SK-N-SH treated with all-trans-retinoic acid at 6 μM for 48 hours (cell line): ENCODE measurements at places on chromosomes 16 and 17.

- ATAC-seq: peak; percentile 77
These were observed 204.9 kb downstream of the PRKCA start for GRCh38 chr17:66507103-66507923.

DNA sequence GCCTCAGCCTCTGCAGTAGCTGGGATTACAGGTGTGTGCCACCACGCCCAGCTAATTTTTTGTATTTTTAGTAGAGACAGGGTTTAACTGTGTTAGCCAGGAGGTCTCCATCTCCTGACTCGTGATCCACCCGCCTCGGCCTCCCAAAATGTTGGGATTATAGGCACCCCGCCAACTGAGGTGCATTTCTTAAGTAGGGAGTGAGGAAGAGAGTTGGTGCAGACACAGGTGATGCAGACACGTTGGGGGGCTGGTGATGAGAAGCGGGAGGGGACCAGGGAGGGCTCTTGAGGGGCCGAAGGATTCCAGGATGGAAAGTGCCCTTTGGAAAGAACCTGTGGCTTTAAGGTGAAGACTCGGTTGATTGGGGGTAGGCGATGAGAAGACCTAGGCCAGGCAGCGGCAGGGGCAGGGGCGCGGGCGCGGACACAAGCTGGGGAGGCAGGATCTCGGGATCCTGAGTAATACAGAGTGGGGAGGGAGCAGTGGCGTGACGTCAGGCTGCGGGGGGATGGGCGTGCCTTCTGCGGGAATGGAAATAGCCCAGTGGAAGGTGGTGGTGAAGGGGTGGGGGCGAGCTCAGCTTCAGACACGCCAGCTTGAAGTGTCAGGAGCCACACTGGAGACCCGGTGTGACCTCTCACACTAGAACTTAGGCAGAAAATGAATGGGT lies 2.5 kb upstream of the ATP6V0C start:
- ATAC-seq: no peak

- ATAC-seq: no peak
These were observed 188.3 kb upstream of the WSB1 start for GRCh38 chr17:27105636-27106035.

DNA sequence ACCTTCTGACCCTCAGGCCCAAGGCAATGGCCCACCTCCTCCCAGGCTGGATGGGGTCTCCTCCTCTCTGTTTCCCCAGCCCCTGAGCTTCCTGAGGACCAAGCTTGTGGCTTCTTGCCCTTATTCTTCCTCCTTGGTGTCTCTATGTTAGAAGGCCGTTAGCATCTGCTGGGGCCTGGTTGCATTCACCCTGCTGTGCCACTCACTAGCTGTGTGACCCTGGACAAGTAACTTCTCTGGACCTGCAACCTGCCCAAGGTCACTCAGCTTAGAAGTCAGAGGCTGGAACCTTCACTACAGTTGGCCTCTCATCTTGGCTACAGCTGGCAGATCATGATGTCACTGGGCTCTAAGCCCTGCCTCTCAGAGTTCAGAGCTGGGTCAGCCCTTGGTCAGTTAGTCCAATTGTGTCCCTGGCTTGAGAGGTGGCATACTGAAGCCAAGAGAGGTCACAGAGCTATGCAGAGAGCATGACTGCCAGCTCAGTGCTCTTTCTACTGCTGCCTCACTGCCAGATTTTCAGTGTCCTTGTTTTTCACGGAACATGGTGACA lies 3.0 kb downstream of the MT2A start:
- no peak for ATAC-seq

DNA sequence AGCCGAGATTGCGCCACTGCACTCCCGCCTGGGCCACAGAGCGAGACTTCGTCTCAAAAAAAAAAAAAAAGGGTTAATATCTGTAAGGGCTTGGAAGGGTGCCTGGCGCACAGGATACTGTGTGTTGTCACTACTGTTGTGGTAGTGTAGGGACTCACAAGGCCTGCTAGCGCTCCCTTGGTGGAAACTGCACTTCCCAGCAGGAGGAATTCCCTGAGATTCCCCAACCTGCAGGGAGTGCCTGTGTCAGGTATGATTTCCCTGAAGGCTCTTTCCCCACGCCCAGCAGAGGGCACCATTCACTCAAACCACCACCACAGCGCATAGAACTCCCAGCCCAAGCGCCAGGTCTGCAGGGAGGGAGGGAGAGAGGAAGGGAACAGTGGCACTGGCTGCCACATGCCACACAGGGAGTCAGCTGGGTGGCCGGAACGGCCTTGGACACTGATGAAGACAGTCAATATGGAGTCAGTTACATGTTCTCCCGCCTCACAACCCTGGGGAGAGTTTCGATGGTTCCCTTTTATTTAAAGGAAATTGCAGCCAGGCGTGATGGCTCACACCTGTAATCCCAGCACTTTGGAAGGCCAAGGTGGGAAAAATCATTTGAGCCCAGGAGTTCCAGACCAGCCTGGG lies 32.7 kb upstream of the CDH1 start:
- ATAC-seq: peak; percentile 93

GRCh38 chr16:27317738-27318391 lies 4.1 kb downstream of the IL4R start:
- no peak for ATAC-seq

DNA sequence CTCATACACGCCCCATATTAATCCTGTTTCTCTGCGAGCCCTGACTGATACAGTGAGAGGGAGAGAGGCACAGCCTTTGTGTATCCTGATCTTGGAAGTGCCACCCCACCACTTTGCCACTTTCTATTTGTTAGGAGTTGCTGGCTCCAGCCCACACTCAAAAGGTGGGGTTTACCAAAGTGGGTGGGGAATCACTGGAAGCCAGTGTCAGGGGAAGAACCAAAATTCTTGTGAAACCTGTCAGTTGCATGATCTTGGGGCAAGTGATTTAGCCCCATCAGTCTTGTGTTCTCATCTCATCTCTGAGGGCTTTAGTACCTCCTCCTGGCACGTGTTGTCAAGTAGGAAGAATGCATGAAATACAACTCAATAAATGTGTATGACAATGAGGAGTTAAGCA lies 119.5 kb downstream of the SOX9 start:
- no peak for ATAC-seq

GRCh38 chr17:45146890-45147580 lies 1.2 kb upstream of the HEXIM1 start:
- ATAC-seq: peak; percentile 15

- no peak for ATAC-seq
These were observed 165.8 kb upstream of the ZNF267 start for GRCh38 chr16:31707743-31708335.

GRCh38 chr16:69107316-69107962 lies 2.0 kb downstream of the HAS3 start:
- ATAC-seq: no peak

DNA sequence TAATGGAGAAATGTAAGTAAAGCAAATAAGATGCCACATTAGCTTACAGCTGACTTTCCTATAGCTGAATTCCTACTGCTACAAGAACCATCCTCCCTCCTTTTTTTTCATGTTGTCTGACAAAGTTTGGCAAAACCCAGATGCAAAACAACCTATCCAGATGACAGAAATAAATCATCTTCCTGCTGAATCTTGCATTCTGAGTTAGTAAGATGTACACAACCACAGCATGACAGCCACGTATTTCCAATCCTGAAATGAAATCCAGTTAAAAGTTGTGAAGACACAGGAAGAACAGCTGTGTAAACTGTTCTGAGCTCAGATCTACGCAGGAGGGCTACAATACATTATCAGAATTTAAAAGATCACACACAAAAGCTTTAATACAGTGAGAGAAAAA lies 5.1 kb upstream of the DHX33 start:
- ATAC-seq: no peak

DNA sequence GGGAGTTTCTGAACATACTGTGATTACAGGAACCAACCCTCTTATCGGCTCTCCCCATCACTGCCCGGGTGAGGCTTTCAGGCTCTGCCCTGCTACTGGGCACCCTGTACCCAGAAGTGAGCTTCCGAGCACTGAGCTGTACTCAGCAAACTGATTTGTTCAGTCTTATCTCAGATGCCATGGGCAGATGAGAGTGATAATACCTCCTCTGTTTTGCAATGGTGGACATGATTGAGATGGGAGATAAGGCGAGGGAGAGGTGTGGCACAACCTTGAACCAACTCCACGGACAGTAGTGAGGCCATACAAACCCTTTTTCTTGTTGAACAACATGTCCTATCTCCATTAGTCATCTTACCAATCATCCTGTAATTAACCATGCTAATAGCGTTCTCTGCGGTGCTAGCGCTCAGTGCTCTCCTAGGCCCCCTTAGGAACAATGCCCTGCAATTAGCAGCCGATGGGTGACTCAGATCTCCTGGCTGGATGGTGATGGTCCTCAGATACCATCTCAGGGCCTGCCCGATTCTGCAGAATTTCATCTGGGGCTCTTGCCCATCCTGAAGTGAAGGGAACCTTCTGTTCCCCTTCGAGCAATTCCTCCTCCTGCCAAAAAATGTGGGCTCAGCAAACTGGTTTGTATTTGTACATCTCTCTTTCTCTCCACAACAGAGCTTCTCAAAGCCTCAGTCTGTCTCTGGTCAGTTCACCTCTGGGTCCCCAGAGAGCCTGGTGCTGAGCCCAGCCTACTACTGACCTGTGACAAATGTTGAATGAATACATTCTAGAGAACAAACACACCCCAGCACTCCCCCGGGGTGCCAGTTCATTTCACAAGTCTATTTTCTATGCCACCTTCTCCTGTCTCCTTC lies 139.3 kb upstream of the IRX3 start:
- no peak for ATAC-seq

- no peak for ATAC-seq
These were observed 52.6 kb downstream of the USP22 start for GRCh38 chr17:20989991-20990855.

DNA sequence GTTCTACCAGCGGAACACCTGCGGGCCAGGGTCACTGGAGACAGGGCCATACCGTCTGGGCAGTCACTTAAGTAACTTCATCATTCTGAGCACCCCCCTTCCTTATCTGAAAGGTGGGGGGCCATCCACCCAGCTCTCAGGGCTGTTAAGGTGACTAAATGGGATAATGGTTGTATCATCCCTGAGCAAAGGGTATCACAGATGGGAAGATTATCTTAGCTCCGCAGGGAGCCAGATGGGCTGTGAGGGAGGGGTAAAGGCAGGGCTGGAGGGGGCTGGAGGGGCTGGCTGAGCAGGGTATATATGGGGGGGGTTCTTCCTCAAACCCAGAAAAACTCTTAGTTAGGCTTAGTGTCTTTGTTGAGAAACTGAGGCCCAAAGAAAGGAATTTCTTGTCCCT lies 2.9 kb upstream of the CACNA1G start:
- no peak for ATAC-seq

GRCh38 chr17:62807812-62808575 lies at the start of gene MARCHF10:
MARCHF10 (minus strand) TSS chr17:62808314; CDS start chr17:62801735, 6,579 bp downstream.
- ATAC-seq: no peak

GRCh38 chr17:76670718-76671122 lies 27.2 kb upstream of the ST6GALNAC1 start:
- ATAC-seq: no peak

- ATAC-seq: peak; percentile 14
These were observed 623 bp downstream of the MBTPS1 start for GRCh38 chr16:84115919-84116719.

DNA sequence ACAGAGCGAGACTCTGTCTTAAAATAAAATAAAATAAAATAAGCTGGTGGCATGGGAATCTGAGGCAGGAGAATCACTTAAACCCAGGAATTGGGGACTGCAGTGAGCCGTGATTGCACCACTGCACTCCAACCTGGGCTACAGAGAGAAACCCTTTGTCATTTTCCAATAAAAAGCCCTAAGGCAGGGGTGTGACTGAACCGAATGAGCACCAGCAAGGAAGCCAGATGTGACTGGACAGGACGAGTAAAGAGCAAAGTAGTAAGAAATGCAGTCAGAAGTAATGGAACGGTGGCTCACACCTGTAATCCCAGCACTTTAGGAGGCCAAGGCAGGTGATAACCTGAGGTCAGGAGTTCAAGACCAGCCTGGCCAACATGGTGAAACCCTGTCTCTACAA lies 3.8 kb upstream of the RPL23 start:
- ATAC-seq: no peak

DNA sequence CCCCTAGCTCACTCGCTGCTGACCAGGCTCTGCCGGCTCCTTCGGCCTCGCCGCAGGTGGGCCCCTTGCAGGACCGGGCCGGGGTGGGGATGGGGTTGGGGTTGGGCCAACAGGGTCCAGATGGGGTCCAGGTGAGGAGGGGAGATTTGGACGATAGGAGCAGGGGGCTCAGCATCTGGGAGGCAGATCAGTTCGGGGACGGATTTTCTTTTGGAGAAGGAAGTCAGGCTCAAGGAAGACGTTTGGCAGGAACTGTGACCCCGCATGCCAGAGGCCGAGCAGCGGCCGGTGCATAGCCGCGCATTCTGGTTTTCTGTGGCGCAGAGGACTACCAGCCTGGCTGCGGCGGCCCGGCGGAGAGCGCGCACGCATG lies 845 bp upstream of the ALDOA start:
- no peak for ATAC-seq

DNA sequence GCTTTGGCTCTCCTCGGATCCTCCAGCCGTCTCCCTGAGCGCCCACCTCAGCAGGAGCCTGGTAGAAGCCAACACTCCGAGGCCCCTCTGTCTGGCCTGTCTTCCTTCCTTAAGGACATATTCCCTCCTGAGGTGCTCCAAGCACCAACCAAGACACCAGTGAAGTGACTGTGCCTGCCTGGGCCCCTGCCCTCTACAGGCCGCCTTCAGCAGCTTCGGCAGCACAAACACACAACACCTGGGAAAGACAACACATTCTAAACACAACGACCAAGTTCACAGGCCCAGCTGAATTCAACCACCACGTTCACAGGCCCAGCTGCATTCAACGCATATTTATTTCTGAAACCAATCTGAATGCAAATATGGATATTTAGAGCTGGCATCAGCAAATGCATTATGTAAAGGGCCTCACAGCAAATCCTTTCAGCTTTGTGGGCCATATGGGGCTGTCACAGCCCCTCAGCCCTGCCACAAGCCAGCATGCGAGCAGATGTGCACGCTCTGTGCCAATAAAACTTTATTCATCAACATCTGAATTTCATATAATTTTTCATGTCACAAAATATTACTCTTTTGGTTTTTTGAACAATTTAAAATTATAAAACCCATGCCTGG lies 12.2 kb downstream of the GALNS start:
- no peak for ATAC-seq

GRCh38 chr17:263271-263670 lies 81.8 kb upstream of the DOC2B start:
- ATAC-seq: no peak

- ATAC-seq: no peak
These were observed 542 bp downstream of the KLHL36 start for GRCh38 chr16:84648595-84649510.
